ENCODE measurements at places on chromosomes 2 and 18.

GRCh38 chr2:10256515-10257031 lies 46.1 kb upstream of the HPCAL1 start:
- no peak for DNase-seq

DNA sequence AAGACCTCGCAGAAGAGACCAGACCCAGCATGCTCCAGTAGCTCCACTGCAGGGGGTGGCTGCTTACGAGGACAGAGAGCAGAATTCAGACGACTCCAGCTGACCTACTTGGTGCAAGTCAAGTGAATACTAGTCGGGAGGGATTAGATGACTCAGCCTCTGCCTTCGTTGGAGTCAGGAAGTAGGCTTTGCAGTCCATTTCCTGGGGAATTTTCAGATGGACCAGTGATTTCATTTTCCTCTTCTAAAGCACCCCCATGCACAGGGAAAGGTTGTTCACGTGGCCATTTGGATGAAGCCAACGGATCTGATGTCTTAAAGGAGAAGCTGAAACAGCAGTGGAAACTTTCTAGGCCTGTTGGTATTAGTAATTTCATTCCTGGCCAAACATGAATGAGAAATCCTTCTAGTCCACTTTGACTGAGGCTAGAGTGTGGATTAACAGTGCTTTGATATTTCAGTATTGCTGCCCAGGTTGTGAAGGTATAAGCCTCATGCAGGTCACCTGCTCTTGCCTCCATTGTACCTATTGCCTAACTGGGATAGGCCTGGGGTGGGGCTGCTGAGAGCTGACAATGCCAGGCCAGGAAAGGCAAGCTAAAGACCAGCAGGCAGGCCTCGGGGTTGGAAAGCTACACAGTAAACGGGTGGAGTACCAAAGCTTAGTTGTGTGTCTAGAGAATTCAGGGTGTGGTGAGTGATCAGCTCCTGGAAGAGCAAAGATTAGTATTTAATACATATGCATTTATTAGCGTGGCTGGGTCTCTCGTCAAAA lies 117.6 kb upstream of the FOSL2 start:
- DNase-seq = peak; percentile 99

DNA sequence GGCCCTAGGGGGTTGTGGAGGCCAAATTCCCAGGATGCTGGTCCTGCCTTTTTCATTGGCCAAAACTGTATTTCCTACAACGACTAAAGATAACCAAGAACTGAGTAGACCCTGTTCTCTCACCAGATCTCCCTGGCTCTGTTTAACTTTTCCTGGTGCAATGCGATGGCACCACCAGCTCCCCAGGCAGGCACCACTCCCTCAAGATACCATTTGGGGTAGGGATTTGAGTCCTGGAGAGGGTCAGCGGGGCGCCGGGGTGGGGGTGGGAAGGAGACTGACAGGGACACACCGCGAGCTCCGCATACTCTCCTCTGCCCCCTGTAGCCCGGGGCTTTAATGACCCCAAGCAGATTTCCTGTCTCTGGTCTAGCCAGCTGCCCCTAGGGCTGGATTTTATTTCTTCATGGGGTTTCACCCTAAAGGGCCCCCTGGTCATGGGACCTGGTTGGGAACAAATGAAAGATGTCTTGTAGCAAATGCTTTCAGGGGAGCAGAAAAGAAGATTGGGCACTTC lies 7.3 kb downstream of the SIX2 start:
- no peak for DNase-seq

DNA sequence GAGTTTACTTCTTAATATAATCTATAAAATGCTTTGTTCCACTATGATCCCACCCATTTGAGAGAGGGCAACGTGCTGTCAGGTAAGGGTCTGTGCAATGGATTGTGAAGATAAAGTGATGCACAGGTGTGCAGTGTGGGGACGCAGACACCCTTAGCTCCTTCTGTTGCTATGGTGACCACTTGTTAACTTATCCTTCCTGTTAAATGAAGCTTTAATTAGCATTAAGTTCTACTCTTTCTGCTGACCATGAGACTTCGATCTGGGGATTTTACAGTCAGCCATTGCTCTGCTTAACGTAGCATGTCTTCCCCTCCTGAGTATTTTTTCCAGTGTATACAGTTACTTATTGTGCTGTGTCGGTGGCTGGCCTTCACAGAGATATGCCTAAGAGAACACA lies 23.1 kb upstream of the ALKAL2 start:
- DNase-seq = no peak

- no peak for DNase-seq
Observed at GRCh38 chr2:148957023-148957422, 81.5 kb upstream of the LYPD6B start.

All from non-pigmented ciliary epithelial cell (primary cell).